Glutamatergic neuron (in vitro differentiated cells): ENCODE measurements at places on chromosomes 2 and 18.

DNA sequence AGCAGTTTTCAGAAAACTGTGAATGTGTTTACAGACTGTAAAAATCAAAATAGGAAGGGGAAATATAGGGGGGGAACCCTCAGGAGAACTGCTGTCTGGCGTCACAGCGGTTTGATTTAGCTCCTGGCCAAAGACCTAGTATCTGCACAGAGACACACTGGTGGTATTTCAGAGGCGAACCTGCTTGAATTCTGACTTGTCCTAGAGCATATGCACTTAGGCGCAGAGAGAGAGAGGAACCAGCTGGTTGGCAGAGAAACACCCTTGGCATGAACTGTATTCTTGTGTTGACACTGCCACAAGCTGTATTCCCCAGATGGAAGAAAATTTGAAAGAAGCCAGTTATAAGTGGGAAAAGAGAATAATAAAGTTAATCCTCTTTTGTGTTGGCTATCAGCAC, 506.5 kb upstream of the NRP2 start:
- no peak for DNase-seq

DNA sequence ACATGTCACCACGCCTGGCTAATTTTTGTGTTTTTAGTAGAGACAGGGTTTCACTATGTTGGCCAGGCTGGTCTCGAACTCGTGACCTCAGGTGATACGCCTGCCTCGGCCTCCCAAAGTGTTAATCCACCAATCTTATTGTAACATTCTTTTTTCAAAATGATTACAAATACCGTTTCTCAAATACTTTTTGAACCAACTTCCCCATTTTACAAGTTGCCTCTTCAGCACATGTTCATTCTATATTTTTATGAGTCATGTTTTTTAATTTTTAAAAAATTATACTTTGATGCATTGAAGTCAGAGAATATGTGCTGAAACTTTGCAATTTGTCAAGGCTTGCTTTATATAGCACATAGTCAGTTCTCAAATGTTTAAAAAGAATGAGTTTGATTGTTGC, 58.2 kb downstream of the QPCT start:
- no peak for DNase-seq

DNA sequence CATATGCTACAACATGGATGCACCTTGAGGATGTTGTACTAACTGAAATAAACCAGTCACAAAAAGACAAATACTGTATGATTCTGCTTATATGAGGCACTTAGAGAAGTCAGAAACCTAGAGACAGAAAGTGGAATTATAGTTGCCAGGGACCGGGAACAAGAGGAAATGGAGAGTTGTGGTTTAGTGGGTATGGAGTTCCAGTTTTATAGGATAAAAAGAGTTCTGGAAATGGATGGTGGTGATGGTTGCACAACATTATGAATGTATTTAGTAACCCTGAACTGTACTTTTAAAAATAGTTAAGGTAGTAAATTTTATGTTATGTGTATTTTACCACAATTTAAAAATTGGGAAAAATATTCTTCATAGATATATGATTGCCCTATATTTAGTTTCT, 97.7 kb downstream of the DPP4 start:
- no peak for DNase-seq

GRCh38 chr2:185578322-185578721, 160.3 kb upstream of the FSIP2 start:
- no peak for DNase-seq

DNA sequence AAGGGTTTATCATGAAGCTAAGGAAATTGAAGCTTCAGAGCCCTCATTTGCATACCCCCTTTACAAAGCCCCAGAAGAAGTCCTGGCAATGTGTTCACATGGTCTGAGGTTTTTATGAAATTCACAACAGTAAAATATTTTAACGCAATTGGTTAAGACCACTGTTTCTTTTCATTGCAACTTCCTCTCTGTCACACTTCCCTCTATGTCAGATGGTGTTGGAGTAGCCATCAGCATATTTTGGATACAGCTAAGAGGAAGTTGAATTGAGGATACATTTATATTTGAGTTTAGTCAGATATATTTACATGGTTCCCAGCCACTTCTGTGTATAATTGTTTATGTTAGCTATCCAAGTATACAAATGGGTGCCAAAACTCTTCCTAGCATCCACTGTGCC, 170.0 kb downstream of the TXNL1 start:
- DNase-seq: no peak

DNA sequence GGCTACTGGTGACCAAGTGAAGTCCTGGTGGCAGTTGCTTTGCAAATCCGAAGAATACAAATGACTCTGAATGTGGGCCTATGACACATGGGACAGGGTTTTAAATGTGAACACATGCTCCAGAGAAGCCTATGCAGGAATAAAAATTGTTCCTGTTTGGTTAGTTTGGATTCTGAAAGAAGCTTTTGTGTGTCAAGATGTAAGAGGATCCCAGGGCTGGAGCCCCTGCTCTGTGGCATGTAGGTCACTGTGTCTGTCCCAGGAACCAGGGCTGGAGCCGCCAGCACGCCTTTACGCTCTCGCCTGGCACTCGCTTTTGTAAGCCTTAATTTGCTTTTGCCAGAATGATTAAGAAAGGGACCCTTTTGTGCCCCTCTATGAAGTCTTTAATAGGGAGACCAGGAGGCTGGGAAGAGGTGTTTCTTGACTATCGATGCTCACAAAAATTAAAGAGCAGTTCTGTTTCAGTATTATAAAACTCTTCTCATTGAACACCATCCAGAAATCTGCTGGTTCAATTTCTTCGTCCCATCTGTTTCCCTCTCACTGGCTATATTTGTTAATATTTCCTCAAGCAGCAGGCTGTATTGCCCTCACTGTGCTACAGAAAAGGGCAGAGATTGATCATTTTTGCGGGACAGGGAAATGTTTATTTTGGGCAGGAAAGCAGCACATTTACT, 532.7 kb upstream of the POU3F3 start:
- peak; percentile 24 for DNase-seq

DNA sequence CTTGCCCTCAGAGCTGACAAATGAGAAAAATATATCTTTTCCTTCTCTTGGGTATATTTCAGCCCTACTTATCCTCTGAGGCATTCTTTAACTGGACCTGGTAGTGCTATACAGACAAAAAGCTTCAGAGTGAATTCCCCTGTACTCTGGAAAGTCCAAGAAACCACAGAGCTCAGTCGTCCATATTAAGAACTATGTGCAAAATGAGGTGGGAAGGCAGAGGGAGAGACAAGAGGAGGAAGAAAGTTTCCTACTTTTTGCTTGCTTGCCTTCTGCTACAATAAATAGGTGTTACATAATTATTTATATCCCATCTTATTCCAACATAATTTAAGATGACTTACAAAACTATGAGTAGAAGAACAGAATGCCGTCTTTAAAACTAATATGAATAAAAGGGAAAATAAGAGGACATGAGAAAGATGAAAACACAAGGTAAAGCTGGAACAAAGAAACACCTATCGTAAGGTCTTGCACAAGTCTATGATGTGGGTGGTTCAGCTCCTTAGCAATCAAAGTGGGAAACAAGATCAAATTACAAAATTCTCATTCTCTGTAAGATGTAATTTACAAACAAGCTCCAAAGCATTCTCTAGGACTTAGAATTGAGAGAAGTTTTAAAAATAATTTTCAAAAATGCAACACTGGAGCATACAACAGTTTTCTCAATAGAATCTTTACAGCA, 97.9 kb downstream of the BAZ2B start:
- no peak for DNase-seq

DNA sequence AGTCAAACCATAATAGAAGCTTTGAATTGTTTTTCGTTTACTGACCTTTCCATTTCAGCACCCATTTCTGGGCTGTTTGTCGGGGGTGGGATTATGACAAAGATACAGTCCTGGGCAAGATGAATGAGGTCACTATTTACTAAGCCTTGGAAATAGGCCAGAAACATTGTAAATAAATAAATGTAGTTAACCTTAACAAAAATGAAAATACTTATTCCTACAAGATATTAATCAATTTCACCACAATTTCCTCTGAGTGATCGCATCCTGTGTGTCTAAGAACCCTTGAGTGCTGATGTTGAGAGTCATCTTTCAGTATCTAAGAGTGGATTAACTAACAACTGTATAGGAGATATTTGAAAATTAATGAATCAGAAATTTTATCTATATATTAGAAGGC, 14.0 kb downstream of the ITGA4 start:
- DNase-seq: no peak

GRCh38 chr2:158659483-158659882, 135.6 kb upstream of the DAPL1 start:
- no peak for DNase-seq

DNA sequence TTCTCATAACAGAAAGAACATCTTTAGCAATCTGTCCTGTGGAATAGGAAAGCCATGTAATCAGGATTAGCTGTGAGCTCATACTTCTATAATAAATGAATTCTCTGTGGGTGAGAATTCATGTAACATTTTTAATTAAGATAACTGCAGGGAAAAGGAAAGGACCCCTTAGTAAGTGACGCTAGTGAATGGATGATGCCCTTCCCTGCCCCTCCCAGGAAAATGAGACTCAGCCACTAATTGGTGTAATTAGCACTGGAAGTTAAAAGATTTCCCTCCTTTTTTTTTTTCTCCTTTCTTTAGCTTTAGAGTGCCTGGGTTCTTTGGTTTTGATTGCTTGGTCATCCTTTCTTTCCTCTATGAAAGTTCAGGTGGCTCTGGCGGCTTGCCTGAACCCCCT, 90.3 kb downstream of the VWA3B start:
- no peak for DNase-seq

- no peak for DNase-seq
Observed at GRCh38 chr2:238287737-238288649, at the start of gene PER2. Gene PER2, minus strand, starts transcription at chr2:238288610. Its CDS starts 10,674 bp downstream, at chr2:238277936.

- DNase-seq: no peak
Observed at GRCh38 chr2:62443886-62444285, 62.1 kb downstream of the TMEM17 start.

DNA sequence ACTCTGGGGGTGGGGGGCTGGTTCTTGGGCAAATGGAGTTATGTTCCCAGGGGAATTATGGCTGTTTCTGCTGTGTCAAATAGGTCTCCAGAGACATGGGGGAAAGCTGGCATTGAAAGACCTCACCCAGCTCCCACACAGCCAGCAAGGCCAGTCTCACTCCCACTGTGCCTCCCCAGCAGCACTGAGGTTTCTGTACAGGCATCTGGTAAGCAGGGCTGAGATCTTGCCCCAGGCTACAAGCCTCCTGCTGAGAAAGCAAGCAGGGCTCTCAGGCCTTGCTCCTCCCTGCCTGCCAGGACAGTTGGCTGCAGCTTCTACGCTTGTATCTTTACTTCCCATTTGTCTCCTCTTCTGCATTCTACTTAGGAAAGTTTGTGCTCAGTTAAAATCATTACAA, 50.5 kb upstream of the FHOD3 start:
- no peak for DNase-seq

DNA sequence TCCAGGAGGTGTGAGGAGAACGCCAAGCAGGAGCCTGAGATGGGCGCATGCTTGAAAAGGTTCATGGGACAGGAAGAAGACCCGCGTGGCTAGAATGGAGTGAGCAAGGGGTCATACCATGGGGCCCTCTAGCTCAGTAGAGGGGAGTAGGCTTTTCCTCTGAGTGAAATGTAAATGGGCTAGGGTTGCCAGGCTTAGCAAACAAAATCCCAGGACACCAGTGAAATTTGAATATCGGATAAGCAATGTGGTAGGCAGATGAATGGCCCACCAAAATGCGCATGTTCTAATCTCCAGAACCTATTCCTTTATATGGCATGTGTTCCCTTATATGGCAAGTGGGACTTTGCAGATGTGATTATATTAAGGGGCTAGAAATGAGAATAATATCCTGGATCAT, 174.1 kb upstream of the CCDC68 start:
- DNase-seq: no peak

GRCh38 chr2:193024791-193025190, 830.1 kb upstream of the TMEFF2 start:
- no peak for DNase-seq

DNA sequence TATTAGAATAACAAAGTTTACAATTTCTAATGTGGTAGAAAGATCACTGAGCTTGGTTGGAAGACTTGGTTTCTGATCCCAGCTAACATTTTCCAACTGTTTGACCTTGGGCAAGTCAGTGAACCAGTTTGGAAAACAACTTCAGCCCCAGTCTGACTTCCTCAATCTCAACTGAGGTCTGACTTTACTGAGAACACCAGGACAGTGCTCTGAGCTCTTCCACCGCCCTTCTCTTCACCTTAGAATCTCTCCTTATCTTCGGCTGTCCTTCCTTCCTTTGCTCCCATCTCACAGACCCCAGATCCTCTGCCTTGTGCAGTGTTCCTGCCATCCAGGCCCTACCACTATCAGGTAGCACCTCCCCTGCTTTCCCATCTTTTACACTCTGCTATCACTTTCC, 193.8 kb upstream of the SP5 start:
- DNase-seq: no peak

DNA sequence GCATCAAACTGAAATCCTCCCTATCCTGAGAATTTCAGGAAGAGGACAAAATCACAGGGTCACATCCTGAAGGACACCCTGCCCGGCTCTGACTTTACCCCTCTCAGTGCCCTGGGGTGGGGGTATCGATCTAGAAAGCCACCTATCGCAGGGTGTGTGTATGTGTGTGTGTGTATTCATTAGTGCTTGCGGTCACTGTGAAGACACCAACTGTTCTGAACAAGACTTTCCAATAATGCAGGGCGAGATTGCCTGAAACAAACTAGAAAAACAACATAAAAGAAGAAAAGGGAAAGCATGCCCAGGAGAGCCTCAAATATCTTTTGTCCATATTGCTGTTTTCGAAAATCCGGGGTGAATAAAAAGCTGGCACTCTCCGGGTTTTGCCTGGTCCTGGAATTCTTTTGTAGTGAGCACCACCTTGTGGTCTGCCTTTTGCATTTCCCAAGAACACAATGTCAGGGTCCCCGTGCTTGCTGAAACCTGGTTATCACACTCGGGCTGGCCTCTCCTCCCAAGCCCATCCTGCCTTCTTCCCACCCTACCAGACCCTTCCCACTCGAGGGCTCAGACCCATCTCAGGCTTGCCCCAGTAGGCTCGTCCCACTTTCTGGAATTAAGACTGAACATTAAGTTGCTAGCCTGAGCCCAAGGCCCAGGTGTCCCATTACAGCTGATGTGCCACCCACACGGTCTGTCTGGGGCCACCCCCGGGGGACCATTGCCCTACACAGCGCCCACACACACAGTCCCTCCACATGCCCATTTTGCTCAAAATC, 25.0 kb upstream of the COPS8 start:
- peak; percentile 39 for DNase-seq
